ENCODE measurements at places on chromosomes 16 and 17.

- no peak for DNase-seq
These were observed 138.0 kb upstream of the NUDT7 start for GRCh38 chr16:77584205-77584859.

DNA sequence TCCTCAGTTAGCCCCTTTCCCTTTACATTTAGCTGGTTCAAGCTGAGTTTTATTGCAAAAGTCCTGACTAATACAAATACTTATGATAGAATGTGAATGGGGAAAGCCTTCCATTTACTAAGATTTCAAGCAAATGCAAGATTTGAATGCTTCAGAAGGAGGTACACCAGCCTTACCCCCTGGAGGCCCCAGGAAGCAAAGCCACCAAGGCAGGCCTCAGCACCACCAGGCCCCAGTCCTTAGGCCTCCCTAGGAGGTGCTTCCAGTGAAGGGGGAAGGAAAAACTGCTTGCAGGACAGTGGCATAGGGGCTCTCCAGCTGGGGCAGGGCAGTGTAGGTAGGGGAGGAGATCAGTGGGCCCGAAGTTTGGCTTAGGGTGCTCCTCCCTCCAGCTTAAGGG is 7.3 kb upstream of the PRPSAP2 start:
- DNase-seq, result no peak

DNA sequence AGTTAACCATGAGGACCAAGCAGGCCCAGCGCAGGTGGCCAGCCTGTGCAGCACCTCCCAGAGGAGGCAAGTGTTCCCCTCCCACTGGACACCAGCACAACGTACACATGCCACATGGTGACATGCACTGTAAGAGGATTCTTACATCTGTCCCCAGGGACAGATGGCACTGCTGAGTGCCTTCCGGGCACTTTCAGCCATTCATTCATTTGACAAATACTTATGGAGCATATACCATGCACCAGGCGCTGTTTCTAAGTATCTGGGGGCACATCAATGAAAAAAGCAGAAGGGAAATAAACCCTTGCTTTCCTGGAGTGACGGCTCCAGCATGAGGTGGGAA is 79.6 kb downstream of the GAS7 start:
- no peak for DNase-seq

- no peak for DNase-seq
These were observed 1.6 kb downstream of the HEATR3 start for GRCh38 chr16:50067290-50067853.

GRCh38 chr17:82073446-82073845 is 7.8 kb upstream of the DUS1L start:
- no peak for DNase-seq

DNA sequence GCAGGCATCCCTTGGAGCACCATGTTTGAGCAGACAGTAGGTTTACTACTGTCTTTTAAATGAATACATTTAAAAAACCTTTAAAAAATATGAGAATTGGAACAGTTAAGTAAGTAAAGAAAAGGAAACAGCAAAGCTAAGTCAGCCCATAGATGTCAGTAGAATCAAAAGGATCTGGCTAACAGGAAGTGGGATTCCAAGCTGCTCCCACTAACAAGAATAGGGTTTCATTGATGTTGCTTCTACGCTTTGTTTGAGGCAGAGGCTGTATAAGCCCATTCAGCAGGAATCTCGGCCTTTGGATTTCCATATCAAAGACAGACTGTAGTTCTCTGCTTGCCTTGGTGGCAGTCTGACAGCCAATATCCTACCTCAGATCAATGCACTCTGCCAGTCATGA is 122.9 kb upstream of the ELAC2 start:
- DNase-seq, result no peak

- DNase-seq, result no peak
These were observed 7.7 kb upstream of the CEP295NL start for GRCh38 chr17:78910497-78911284.

- DNase-seq, result peak; percentile 49
These were observed 13.8 kb downstream of the CTRL start for GRCh38 chr16:67917852-67918236.

DNA sequence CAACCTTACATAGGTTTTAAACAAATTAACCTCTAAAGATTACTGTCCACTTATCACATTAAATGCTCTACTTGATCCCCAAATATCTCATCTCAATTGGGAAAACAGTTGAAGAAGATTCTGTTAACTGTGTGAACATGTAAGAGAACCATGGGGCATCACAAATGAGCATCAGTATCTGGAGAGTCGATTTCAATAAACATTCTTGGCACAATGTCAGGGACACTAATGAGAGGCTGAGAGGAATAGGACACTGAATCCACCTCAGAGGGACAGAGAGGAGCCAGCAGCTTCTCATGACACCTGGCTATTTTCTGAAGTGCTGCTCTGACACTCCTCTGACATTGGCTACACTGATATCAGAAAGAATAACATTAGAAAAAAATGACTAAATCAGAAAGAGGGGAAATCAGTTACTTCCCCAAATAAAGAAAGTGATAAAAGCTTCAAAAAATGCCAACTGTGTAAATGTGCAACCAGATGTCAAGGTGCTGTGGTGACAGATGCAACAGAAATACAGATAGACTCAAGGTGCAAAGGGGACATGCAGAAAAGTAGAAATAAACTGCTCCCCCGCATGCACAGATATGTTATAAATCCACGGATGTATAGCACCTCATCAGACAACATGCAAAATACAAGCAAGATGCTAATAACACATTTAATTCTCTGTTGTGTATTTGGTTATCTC is 67.4 kb downstream of the SNX11 start:
- DNase-seq, result no peak

DNA sequence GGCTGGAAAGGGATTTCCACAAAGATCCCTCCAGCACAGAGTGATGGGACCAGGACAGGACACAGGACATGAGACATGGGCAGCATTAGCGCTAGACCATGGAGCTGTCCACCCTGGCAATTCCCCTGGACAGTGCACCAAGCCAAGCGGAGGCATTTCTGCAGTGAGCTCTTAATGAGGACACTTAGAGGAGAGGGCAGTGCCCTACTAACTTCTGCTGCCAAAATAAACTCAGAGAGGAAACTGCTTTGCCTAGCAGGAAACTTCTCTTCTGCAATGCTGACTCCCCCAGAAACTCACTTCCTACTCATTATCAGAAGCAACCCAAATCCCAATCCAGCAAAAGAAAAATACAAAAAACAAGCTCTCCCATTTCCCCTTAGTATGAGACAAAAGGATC is 119.2 kb downstream of the HS3ST2 start:
- no peak for DNase-seq

DNA sequence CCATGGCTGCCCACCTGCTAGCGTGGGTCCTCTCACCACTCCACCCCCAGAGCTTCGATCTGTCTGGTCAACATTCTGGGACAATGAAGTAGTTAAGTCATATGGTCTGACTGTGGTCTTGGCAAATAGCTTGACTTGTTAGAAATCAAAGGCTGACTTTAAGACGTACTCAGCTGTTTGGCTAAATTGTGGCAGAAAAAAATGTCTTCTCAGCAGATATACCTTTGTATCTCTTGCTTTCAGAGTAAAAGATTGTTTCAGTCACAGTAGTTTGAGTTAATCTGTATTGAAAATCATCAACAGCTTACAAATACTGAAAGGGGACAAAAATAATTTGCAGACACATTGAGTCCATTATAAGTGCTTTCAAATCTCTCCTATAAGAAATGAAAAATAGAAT is 2.1 kb upstream of the ZNF267 start:
- DNase-seq, result no peak

GRCh38 chr16:89949756-89950155 is 1.2 kb downstream of the DEF8 start:
- DNase-seq, result no peak

DNA sequence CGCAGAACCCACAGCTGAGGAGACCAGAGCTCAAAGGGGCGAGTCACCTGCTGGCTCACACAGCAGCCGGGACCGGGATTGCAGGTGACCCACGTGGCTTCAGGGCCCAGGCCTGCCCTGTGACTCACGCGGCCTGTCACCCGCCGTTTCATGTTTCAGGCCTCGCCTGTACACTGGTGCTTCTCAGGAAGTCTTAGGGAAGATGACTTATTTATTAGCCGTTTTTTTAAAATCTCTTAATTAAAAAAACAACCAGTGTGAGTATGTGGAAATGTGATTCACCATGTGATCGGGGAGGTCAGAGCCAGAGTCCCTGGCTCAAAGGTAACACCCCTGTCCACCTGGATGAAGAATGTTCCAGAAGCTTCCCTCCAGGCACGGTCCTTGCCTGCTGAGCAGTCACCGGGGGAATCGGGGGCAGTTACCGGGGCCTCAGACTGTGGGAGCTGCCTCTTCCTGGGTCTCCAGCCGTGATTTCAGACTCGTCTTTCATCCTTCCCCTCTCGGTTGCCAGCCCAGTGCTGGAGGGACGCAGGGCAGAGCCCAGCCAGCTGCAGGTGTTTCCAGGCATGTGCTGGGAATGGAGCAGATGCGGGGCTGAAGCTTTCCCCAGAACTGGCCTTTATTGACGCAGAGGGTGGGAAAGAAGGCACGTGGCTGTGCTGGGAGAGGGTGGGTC is 49.3 kb downstream of the CMIP start:
- DNase-seq, result peak; percentile 67

DNA sequence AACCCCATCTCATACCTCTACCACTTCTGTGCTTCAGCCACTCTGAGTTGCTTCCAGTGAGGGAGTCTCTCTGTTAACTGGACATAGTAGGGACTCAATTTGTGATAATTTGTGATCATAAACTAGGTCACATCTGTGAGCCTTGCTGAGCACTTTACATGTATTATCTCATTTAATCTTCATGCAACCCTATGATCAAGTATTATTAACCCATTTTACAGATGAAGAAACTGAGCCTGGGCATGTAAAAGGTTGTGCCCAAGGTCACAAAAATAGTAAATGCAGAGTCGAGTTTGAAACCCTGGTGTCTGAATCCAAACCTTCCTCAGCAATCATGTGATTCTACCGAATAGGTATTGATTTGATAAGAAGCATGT is 18.6 kb downstream of the PDP2 start:
- DNase-seq, result no peak

GRCh38 chr17:72710834-72711233 is 381.7 kb downstream of the SLC39A11 start:
- no peak for DNase-seq

DNA sequence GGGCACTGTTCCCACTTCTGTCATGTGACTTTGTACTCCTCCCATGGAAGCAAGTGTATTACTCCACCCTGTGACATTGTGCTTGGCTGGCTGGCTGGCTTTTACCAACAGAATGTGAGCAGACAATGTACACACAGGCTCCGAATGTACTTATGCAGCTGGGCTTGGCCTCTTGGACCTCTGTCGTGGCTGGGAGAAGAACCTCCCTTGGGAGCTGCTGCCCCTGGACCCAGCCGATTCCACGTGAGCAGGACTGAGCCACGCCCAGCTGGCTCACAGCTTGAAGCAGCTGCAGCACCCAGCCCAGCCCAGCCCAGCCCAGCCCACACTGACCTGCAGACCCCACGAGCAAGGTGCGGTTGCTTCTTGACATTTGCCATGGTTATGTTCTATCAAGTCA is 177.5 kb downstream of the RBFOX3 start:
- DNase-seq, result no peak

GRCh38 chr17:50257676-50258224 is 16.5 kb upstream of the TMEM92 start:
- DNase-seq, result no peak

- no peak for DNase-seq
These were observed 22.4 kb downstream of the UNK start for GRCh38 chr17:75806822-75807500.

GRCh38 chr16:27289669-27290068 is 21.1 kb upstream of the NSMCE1 start:
- DNase-seq, result no peak

DNA sequence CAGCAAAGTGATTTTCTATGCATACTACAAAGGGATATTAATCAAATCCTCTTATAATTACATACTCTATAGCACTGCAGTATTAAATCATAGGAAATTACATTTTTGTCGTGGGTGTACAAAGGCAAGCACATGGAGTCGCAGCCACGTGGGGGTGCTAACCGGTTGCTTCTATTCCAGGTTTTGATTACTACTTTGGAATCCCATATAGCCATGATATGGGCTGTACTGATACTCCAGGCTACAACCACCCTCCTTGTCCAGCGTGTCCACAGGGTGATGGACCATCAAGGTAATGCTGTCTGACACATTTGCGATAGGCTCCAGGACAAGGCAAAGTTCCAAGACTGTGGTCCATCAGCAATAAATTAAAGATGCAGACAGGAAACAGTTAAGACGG is 60.1 kb downstream of the ARSG start:
- no peak for DNase-seq

- DNase-seq, result no peak
These were observed 33.2 kb downstream of the METTL16 start for GRCh38 chr17:2478458-2478857.

DNA sequence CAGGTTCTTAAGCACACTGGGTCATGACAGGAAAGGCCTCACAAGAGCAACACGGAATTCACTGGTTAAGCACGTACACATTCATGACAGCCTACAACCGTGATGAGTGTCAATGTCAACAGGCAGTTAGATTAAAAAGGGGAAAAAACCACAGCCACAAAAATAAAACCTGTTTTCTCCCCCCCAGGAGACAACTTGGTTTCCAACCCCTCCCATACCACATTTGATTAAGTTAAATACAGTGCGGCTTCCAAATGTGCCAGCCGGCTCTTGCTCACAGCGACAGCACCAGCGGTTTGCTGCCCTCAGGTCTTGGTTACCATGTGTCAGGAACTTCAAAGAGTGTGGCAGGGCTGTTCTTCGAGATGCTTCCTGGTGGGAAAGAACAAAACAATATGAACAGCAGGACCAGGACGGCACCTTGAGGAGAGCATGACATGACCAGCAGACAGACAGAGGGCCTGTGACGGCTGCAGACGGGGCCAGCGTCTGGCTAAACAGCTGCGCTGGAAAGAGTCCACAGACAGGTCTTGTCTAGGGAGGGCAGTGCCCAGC is 193.6 kb downstream of the PARN start:
- DNase-seq, result no peak

- DNase-seq, result no peak
These were observed 76.9 kb upstream of the ZFHX3 start for GRCh38 chr16:73124665-73125375.

GRCh38 chr17:40952661-40953060 is 14.1 kb downstream of the KRT39 start:
- no peak for DNase-seq

GRCh38 chr16:86529160-86529559 is 18.8 kb downstream of the FOXF1 start:
- no peak for DNase-seq

GRCh38 chr17:50866950-50867362 is 802 bp upstream of the TOB1 start:
- peak; percentile 42 for DNase-seq

Measured in stimulated activated CD4-positive, alpha-beta T cell treated with anti-CD3 and anti-CD28 coated beads, TNF-alpha, amount 100 ng/mL, for 48 hours (primary cell).